Activated B cell treated with CpG ODN at 0.5 μM for 24 hours (primary cell): ENCODE measurements at places on chromosomes 11 and 22.

DNA sequence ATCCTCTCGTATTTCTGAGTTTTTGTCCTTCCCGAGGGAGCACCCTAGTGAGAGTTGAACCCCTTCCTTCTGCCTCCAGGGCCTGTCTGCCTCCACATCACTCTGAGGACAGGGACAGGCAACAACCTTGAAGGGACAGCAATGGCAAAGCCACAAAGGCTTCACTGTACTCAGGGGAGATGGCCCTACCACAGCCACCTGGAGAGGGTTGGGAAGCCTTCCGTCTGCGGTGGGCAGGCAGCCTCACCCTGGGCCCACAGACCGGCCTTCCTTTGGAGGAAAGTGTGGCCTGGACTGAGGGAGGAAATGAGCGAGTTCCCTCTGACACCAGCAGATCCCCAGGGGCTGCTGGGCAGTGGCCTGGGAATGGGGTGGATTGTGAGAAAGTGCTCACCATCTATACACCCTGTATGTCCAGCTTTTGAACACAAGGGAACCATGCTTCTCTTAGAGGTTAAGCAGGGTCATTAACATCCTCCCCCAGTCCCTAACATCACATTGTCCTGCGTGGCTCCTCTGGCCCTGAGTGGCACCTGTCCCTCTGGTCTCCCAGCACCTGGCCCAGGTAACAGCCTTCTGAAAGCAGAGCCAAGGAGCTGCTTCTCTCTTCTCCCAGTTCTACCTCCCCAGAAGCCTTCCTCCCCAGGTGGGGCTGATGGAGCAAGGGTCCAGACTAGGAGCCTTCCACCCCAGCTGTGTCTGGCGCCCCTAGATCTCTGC, 6.8 kb downstream of the SLC35C1 start:
- DNase-seq = no peak

GRCh38 chr11:45872651-45873356, 12.6 kb upstream of the MAPK8IP1 start:
- DNase-seq = peak; percentile 31

DNA sequence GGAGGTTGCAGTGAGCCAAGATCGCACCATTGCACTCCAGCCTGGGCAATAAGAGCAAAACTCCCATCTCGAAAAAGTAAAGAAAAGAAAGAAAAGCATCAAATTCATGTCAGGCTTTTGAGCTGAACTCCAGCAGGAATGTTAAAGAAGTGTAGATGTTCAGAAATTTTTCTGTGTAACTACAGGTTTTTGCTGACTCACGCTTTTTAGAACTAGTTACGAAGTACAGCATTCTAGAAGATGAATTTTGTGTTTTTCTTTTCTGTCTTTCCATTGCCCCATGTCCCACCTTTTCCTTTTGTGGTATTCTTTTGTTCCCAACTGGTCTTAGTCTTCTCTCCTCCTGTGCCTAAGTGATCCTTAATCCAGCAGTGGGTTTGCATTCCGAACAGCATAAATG, 56.0 kb upstream of the HORMAD2 start:
- no peak for DNase-seq

DNA sequence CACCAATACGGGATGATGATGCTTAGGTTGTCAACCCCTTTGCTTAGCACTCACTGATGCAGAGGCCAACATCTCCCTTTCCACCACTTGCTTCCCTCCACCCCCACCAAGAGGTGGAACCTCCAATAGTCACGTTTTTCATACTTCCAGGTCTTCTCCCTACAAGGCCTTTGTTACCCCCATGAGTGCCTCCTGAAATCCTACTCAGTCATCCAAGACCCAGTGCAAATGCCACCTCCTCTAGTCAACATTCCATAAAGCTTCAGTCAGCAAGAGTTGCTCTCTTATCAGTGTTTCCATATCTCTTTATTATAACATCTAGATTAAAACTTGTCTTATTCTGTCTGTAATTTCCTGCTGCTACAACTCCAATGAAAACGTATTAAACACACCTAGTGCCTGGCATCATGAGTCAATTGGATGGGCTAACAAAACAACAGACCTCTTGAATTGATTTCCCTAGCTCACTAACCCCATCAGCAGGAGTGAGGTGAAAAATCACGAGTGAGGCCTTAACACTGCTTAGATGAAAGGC, 370.7 kb upstream of the CCDC90B start:
- DNase-seq = no peak

- DNase-seq = no peak
These were observed 51.4 kb downstream of the JAM3 start for GRCh38 chr11:134120143-134120850.
